Iris pigment epithelial cell (primary cell): ENCODE measurements at places on chromosomes 3 and 15.

- DNase-seq: peak; percentile 92
Observed at GRCh38 chr15:38068626-38069391, 134.4 kb downstream of the TMCO5A start.

GRCh38 chr3:57126244-57126643 is 38.9 kb downstream of the IL17RD start:
- no peak for DNase-seq

GRCh38 chr3:114760679-114761078 is 386.4 kb downstream of the ZBTB20 start:
- DNase-seq: no peak

GRCh38 chr15:67216859-67217258 is 37.6 kb downstream of the AAGAB start:
- DNase-seq: no peak

GRCh38 chr3:134928819-134929218 is 133.8 kb downstream of the EPHB1 start:
- DNase-seq: no peak

- no peak for DNase-seq
Observed at GRCh38 chr3:197380786-197381185, 82.4 kb upstream of the DLG1 start.

- peak; percentile 38 for DNase-seq
Observed at GRCh38 chr3:197465197-197465995, 90.4 kb downstream of the BDH1 start.

DNA sequence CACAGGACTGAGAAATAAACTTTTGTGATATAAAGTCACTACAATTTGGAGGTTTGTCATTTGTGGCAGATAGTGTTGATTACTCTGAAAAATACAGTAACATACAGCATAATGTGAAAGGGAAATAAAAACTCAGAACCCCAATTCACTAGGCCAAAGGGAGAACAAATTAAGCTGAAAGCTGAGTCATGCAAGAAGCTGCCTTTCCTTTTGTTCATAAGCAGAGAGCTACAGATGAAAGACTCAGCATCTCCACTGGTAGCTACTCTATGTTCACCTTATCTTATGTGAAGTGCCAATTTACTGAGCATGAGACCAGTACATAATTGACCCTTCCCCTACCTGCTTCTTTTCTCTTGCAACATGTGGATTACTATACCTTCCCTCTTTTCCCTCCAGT is 19.3 kb upstream of the SLTM start:
- DNase-seq: peak; percentile 47

DNA sequence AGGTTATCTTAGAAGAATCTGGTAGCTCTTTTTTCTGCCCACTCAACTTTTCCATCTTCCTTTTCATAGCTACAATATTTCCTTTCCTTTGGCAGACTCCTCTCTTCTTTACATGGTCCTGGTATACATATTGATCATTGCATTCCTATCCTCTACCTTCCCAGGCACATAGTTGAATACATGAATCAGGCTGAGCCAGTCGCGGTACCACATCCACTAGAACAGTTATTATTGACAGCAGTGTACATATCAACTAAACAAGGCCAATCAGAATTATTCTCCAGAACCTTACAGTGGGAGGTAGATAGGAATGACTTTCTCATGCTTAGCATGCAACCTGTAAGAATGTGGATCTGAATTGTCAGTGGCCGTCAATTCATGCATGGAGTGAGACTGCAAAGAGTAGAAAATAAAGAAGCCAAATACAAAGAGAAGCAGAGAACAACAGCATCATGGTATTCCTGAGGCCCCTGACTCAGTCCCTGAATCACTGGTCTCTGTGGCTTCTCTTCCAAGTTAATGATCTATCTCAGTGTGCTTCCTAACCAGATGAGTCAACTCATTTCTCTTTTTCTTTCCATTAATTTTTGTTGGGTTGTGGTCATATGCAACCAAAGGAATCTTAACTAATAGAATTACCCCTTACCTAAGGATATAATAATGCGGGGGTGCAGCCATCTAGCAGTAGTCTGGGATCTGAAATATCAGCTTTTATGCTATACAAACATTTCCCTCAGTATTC is 60.9 kb upstream of the DCBLD2 start:
- peak; percentile 94 for DNase-seq

DNA sequence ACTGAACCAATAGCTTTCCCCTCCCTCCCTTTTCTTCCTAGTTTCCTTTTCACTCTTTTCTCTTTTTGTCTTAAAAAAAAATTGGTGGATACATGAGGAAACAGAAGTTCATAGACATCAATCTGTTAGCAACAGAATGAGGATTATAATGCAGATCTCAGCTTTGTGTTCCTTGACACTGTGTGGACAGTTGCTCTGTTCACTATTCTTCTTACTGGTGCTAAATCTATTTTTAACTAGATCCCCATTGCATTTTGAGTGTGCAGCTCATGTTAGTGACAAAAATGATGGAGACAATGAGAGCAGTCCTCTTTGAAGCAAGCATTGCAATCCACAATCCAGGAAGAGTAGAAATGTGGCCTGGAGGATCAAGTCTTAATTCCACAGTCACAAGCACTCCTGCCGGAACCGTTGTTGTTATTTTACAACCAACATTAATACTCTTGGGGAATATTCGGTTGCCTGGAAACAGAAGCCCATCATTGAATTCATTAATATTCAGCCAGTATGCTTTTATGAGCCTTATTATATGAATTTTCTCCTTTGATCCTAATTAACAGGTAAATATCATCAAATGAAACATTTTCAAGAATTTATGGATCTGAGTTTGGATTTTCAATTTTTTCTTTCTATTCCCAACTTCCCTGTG is 1016.8 kb downstream of the NTRK3 start:
- DNase-seq: no peak

- no peak for DNase-seq
Observed at GRCh38 chr3:73542136-73542535, 82.6 kb downstream of the PDZRN3 start.

DNA sequence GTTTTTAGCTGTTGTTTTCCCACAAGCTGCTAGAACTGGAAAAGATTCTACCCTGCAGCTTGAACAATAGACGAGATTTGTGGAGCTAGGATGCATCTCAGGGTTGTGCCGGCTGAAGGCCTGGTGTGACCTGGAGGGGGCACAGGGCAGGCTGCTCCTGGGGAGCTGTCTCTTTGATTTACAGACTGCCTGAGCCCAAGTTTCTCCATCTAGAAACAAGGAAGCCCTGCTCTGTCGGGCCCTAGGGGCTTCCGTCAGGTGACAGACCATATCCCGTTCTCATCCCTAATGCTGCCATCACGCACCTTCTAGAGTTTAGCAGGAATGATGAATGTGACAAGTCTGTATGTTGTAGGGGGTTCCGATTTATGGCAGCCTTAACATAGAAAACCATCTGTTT is 7.9 kb upstream of the CPNE9 start:
- no peak for DNase-seq

GRCh38 chr15:40060236-40060961 is 21.4 kb upstream of the SRP14 start:
- no peak for DNase-seq

DNA sequence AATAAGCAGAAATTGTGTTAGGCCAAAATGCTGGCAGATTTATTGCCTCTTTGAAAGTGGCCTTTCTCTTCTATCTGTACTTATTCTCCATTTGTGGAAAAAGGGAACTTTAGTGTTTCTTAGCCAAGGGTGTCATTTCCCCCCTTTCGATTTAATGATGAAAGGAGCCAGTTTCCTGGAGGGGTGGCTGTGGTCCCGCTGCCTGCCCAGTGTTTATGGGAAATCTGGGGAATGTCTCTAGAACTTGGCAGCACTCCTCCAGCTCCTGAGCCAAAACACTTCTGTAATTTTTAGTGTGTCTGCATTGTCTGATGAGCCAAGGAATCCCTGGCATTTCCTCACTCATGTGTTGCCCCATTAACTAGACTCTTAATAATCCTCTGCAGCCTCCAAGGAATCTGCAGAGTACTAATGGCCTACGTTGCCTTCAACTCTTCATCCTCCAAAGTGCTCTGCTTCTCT is 448.8 kb downstream of the GRM7 start:
- peak; percentile 15 for DNase-seq
